Stimulated activated CD8-positive, alpha-beta memory T cell treated with anti-CD3 and anti-CD28 coated beads, Interleukin-12 subunit alpha, Interleukin-12 subunit beta, amount 100 ng/mL, for 1 hour (primary cell): ENCODE measurements at places on chromosomes 4 and X.

- no peak for DNase-seq
These were observed 249.1 kb downstream of the DCLK2 start for GRCh38 chr4:150327262-150327780.

- DNase-seq = peak; percentile 15
These were observed 17.6 kb downstream of the NFKB1 start for GRCh38 chr4:102518703-102519131.

DNA sequence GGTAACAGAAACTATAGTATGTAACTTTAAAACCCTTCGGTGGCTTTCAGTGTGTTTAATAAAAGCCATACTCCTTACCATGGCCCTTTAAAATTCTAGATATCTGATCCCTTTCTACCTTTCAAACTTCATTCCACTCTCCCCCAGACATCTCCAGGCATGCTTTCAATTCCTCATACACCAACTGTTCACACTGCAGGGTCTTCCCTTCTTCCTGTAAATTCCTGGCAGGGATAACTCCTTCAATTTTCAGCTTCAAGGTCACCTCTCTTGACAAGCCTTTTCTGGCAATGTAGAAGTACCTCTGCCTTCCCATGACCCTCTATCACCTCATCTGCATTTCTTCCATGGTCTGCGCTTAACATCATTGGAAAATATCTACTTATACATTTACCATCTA lies 60.8 kb downstream of the WDFY3 start:
- no peak for DNase-seq

DNA sequence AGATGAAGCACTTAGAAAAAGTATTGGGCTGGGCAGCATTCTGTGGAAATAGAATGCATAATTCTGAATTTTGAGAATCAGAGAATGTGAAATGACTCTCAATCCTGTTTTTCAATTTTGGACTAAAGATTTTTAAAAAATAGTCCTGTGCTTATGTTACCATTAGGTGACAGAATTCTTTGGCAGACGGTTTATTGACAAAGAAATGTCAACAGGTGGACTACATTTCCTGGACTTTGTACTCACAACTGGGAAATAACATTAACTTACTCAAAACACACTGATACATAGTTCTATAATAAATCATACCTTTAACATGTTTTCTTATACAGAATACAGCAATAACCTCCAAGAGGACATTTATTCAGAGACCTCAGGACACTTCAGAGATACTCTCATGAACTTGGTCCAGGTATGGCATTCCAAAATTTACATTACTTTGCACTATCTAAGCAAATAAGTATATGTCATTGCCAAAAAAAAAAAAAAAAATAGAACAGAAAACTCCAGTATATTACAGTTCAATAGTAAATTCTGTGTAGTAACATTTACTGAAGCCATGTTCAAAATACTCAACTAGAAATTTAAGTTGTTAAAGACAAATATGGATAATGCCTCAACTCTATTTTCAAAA lies 72.7 kb downstream of the ANXA10 start:
- no peak for DNase-seq

GRCh38 chr4:174086829-174087799 lies 196.4 kb downstream of the FBXO8 start:
- DNase-seq = no peak

DNA sequence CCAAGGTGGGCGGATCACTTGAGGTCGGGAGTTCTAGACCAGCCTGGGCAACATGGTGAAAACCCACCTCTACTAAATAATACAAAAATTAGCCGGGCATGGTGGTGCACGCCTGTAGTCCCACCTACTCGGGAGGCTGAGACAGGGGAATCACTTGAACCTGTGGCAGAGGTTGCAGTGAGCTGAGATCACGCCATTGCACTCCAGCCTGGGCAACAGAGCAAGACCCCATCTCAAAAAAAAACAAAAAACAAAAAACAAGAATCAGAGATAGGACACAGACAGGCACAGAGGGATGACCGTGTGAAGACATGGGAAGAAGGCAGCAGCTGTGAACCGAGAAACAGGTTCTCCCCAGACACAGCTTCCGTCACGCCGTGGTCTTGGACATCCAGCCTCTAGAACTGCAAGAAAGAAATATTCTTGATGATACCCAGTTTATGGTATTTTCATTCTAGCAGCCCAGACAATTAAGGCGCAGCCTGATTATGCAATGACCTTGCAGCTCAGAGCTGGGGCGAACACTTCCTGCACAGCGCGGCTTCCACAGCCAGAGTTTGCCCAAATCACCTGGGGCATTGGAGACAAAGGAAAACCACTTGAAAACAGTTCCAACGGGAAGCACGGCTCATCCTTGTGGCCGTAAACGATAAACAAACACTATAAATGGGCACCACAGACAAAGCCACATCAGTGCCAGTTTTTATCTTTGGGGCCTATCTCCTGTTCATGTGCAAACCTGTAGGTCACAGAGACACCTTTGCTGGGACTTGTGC lies 4.2 kb upstream of the ARSD start:
- no peak for DNase-seq

GRCh38 chr4:121246698-121247097 lies 82.6 kb upstream of the TNIP3 start:
- no peak for DNase-seq

DNA sequence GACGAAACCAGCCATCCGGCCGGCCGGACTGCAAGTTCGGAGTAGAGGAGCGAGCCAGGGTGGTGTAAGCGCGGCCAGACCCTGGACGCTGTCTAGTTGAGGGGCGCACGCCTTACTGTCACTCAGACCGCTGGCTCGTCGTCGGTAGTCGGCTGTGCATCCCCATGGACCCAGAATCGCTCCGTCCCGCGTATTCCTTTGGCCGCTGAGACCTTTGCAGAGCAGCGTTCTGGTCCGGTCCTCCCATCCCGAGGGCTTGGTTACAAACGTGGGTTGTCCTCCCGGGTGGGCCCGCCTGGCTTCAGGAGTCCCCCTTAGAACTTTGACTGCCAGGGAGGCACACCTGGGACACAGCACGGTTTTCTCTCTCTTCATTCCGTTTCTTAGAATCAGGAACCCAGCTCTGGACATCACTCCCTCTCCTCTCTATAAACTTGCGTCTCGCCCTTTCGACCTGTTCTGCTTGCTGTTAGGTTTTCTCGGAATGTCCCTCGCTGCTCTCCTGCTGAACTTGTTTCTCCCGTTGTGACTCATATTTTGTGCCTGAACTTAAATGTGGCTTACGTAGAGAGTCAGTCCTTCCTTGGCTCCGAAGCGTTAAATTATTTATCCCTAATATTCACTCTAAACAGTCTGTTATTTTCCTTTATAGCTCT lies 672 bp downstream of the PGM2 start:
- DNase-seq = no peak
